ENCODE measurements at places on chromosomes 1 and 21. TPM values are rescaled to one million over a fixed set of nuclear protein-coding genes. Genes with fewer than 3 reads are reported as not detected.

The CR1L gene
- 12.5 TPM for total RNA-seq

DNA sequence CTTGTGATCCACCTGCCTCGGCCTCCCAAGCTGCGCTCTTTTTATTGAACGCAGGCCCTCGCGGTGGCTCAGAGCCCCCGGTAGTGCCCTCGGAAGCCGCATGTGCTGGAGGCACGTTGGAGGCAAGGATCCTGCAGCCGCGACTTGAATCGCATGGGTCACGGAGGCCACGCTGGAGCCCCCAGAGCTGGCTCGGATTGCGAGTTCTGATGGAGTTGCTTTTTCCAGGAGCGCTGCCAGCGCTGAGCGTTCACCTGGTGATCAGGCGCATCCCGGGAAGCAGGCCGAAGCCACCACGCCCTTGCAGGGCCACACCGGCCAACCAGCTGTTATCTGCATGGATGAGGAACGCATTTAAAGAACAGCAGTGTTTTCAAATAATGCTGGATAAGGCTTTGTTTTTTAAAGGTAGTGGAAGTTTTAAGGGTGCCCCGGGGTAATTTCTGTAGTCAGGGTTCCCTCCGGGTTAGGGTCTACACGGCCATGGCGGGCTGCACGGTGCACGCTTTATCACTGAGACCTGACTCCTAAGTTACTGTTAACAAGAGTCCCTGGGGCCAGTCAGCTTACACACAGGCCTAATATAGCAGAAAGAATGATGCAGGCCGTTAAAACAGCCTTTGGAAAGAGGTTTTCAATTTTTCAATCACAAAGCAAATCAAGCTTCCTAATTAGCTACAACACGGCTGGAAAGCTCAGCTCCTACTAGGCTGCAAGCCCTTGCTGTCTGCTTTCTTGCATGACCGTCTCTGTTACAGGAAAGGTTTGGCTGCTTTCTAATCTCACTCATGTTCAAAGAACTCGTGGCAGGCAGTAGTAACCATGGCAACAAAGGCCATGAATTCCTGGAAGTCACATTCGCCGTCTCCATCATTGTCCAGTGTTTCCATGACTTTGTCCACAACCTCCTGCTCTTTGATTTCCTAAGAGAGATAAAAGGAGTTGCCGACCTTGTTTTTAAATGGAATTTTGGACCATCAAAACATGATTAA is 6.0 kb downstream of the S100B start:
- no peak overlapping the region for H3K4me3 ChIP-seq
- no peak for DNase-seq
- H3K27me3 ChIP-seq: 0 out of 2 replicates have a peak, but pooled peaks cover 4% of the 10 kb centered on the region
- peaks cover 14% of the 10 kb centered on the region for H3K4me1 ChIP-seq

The ZNF124 gene
- total RNA-seq: 33.0 TPM

DNA sequence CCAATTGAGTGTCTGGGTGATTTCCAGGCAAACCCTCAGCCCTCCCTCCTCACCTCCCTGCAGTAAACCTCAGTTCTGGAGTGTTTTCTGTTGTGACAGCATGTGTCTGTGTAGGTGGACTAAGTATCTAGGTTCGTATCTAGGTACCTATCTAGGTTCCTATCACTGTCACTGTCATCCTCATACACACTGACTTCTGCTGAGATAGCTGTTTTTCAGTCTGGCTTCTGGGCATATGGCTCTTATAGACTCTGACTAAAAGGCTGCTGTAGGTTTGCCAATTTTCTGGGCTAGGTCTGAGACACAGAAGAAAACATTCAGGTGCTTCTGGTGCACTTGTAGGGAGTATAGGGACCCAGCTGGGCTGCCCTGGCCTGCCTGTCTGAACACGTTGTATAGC is 8.1 kb upstream of the TRIM67 start:
- H3K4me1 ChIP-seq: no peaks in the 10 kb centered on the region
- no peak overlapping the region for H3K27ac ChIP-seq
- H3K27me3 ChIP-seq: peaks cover 80% of the 10 kb centered on the region
- peaks cover 26% of the 10 kb centered on the region for H3K36me3 ChIP-seq

DNA sequence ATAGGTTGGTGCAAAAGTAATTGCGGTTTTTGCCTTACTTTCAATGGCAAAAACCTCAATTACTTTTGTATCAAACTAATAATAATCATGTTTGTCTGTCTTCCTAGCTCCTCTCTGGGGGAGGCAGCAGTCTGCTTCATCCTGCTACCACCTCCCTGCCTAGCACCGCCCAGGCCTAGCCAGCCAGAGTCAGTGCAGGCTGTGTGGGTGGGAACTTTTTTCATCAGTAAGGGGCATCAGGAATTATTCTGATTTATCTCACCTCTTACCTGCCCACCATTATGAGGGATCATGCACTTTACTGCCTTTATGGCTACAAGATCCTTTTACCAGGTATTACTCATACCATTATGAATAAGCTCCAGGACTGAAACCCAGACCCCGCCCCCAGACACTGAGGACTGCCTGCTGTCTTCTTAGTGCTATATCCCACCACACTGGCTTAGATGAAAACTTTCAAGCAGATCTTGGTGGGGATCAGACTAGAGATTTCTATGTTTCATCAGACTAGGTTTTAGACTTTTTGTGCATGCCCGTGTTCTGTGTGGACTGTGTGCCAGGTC is 116.4 kb downstream of the PBX1 start:
- peaks cover 34% of the 10 kb centered on the region for H3K4me1 ChIP-seq
- H3K36me3 ChIP-seq: peaks cover 10% of the 10 kb centered on the region
- no peak for DNase-seq
- H3K27ac ChIP-seq: no peak overlapping the region
- no peak overlapping the region for H3K4me3 ChIP-seq

The TCHHL1 gene
- not detected for total RNA-seq

GRCh38 chr1:163182330-163182949 is 20.3 kb downstream of the RGS5 start:
- H3K4me3 ChIP-seq: no peak overlapping the region
- no peaks in the 10 kb centered on the region for H3K4me1 ChIP-seq
- H3K27me3 ChIP-seq: no peaks in the 10 kb centered on the region
- no peak overlapping the region for H3K27ac ChIP-seq
- no peaks in the 10 kb centered on the region for H3K36me3 ChIP-seq
- DNase-seq: no peak

DNA sequence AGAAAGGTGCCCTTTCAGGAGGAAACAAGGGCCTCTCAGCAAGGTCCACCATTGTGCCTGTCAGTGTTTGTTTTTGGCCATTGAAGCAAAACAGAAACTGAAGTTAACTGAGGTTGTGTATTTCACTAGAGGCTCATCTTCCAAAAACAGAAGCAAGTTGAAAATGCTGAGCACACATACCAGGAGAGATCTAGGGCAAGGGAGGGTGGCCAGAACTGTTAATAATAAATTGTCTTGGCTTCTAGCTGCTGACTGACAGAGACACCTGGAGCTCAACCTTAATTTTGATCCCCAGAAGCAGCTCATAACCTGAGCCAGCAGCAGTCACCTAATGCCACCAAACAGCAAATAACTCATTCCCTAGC is 5.2 kb downstream of the AGMAT start:
- no peaks in the 10 kb centered on the region for H3K27me3 ChIP-seq
- 0 out of 2 replicates have a peak overlapping the region, but pooled peaks have one; percentile 27 for H3K27ac ChIP-seq
- no peak for DNase-seq
- no peak overlapping the region for H3K4me3 ChIP-seq

The SLC35F3 gene
- total RNA-seq: 0.85 TPM

DNA sequence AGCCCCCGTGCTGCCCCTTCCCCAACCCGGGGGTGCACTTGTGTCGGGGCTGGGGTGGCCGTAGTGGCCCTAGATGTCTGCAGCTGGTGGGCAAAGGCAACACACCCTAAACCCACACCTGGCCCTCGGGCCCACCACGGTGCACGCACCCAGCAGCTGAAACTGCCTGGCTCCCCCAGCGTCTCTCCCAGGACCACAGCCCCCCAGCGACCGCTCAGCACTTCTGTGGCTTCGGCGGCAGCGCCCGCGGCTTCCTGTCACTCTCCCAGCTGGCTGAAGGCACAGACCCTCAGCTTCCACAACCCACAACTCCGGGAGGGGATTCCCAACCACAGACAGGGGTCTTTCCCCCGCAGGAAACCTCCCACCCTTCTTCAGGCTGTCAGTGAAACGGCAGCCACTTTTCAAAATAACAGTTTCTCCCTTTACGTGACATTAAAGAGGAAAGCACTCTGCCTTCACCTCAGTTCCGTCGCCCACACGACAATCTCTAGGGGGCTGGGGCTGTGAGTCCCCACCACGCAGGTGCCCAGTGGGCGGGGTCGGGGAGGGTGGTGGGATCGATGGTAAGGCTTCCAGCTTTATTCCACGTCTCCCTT is 40.7 kb upstream of the COL6A2 start:
- H3K36me3 ChIP-seq: peaks cover 32% of the 10 kb centered on the region
- DNase-seq: no peak
- H3K27ac ChIP-seq: no peak overlapping the region

GRCh38 chr1:25184001-25184762 is 48.1 kb downstream of the SYF2 start:
- no peak for DNase-seq
- no peak overlapping the region for H3K27ac ChIP-seq
- no peaks in the 10 kb centered on the region for H3K36me3 ChIP-seq
- H3K27me3 ChIP-seq: no peaks in the 10 kb centered on the region

- no peak for DNase-seq
- no peaks in the 10 kb centered on the region for H3K27me3 ChIP-seq
- H3K4me3 ChIP-seq: no peak overlapping the region
- no peaks in the 10 kb centered on the region for H3K36me3 ChIP-seq
Observed at GRCh38 chr1:221451741-221452140, 290.1 kb downstream of the DUSP10 start.

- peak within 1 kb of the TSS; percentile 73 for H3K27ac ChIP-seq
- peak within 1 kb of the TSS; percentile 89 for H3K4me3 ChIP-seq
- H3K36me3 ChIP-seq: peaks cover 25% of the 10 kb centered on the region
- peaks cover 36% of the 10 kb centered on the region for H3K4me1 ChIP-seq
- no peaks in the 10 kb centered on the region for H3K27me3 ChIP-seq
Observed at GRCh38 chr1:43978551-43979260, at the start of gene B4GALT2. Gene B4GALT2, plus strand, starts transcription at chr1:43979210. Its CDS starts 1,951 bp downstream, at chr1:43981161.

The MYOG gene
- total RNA-seq: not detected

DNA sequence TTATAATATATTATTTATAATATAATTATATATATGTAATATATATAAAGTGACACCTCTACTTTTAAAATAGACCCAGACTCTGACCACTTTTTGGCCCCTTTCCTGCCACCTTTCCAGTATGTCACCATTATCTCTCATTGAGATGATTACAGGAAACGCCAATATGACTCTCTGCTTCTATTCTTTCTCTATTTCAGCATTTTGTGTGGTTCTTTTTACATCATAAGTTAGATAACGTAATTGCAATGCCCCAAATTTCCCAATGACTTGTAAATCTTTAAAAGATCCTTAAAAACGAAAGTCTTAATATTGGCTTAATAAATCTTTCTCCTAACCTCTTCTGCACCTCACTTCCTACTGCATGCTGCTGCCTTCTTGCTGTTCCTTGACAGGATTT is 8.1 kb upstream of the GBP5 start:
- no peak for DNase-seq
- no peaks in the 10 kb centered on the region for H3K36me3 ChIP-seq
- no peak overlapping the region for H3K4me3 ChIP-seq
- no peak overlapping the region for H3K27ac ChIP-seq
- no peaks in the 10 kb centered on the region for H3K4me1 ChIP-seq
- H3K27me3 ChIP-seq: no peaks in the 10 kb centered on the region

DNA sequence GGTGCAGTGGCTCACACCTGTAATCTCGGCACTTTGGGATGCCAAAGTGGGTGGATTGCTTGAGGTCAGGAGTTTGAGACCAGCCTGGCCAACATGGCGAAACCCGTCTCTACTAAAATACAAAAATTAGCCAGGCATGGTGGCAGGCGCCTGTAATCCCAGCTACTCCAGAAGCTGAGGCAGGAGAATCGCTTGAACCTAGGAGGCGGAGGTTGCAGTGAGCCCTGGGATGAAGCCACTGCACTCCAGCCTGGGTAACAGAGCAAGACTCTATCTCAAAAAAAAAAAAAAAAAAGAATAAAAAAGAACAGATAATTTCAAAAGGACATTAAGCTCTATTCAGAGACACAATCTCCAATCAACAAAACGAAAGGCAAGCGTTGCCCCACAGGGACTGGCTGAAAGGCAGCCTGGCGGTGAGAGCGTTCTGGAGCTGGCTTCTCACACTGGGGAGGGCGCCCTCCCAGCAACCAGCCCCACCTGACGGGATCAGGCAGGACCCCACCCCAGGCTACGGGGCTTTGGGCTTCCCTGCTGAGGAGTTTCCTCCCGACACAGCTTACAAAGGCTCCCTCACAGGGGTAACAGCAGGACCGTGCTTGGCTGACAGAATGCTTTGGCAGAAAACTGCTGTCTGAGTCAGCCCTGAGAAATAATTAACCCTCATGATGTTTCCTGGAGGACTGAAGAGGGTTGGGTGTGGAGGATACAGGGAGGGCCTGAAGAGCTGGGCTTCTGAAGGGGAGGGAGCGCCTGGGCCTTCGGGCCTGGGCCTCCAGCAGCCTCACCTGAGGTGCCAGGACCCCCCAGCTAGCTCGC is 31.1 kb upstream of the SRP9 start:
- H3K27me3 ChIP-seq: peaks cover 18% of the 10 kb centered on the region
- peak; percentile 75 for DNase-seq
- no peaks in the 10 kb centered on the region for H3K36me3 ChIP-seq
- peak overlapping the region; percentile 20 for H3K4me3 ChIP-seq

The PLA2G5 gene
- not detected for total RNA-seq

DNA sequence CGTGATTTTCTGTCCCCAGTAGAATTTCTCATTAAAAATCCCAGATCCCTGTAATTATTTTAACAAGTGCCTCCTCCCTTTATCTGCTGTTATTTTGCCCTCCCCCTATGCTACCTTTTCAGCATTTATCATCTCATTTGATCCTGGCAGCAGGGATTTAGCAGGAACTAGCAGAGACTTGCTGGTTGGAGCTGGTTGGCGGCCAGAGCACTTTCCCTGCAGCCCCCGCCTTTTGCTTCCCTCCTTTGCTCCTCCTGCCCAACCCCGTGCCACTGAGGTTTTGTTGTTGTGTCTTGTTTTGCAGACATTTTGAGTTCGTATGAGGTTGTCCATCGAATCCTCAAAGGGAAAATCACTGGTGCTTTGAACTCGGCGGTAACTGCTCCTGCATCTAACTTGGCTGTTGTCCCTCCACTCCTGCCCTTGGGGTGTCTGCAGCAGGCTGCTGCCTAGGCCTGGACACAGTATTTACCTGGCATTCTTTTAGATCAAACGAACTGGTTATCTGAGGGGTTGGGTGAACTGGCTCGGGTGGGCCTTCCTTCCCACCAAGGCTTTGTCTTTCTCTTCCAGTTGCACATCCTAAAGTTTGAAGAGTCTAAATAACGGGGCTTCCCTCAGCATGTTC is 11.2 kb downstream of the UBE2Q1 start:
- H3K4me3 ChIP-seq: no peak overlapping the region
- no peak overlapping the region for H3K27ac ChIP-seq
- H3K4me1 ChIP-seq: no peaks in the 10 kb centered on the region
- peaks cover 34% of the 10 kb centered on the region for H3K36me3 ChIP-seq

DNA sequence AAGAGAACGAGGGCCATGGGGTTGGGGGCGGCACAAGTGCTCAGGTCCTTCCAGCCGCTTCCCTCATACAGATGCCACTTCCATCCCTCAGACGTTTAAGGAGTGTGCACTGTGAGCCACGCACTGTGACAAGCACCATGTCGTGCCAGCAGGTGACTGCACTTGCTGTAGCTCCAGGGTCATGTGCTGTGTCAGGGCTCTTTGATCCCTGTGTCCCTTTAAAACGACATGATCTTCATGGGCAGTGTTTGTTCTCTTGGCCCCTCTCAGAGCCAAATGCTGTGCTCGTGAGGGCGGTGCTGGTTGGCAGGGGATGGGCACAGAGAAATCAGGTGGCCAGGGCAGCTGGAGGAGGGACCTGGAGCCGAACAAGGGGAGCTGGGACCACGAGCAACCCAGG is 19.9 kb downstream of the IL10RB start:
- H3K36me3 ChIP-seq: peaks cover 4% of the 10 kb centered on the region
- no peak for DNase-seq
- no peak overlapping the region for H3K4me3 ChIP-seq
- no peaks in the 10 kb centered on the region for H3K27me3 ChIP-seq
- 0 out of 2 replicates have a peak overlapping the region, but pooled peaks have one; percentile 25 for H3K27ac ChIP-seq

All from WTC11 (cell line).